ENCODE measurements at places on chromosomes 1 and 21.

GRCh38 chr1:150165622-150166612 lies 16.2 kb downstream of the PLEKHO1 start:
- DNase-seq = peak; percentile 32

DNA sequence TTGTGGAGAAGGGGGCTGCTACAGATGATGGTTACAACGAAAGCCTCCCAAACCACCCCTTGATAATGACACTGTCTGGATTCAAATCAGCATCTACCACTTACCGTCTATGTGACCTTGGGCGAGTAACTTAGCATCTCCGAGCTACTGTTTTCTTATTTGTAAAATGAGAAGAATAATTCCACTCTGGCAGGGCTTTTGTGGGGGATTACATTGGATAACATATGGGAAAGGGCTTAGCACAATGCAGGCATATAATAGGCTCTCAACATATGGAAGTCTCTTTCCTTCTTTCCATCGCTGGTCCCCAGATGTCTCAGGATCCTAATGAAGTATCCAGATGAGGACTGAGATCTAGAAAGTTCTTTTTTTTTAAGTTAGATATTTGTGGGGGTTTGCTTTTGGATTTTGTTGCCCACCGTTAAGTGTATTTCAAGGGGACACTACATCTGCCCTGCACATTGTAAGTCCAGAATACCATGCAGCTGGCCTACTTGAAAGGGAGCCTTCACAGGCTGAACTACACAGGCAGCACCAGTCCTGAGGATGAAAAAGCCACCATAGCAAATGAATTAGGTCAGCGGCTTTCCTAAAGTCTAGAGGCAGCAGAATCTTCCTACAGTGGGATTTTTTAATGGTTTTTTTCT lies 172.2 kb upstream of the IRF2BP2 start:
- DNase-seq = no peak

DNA sequence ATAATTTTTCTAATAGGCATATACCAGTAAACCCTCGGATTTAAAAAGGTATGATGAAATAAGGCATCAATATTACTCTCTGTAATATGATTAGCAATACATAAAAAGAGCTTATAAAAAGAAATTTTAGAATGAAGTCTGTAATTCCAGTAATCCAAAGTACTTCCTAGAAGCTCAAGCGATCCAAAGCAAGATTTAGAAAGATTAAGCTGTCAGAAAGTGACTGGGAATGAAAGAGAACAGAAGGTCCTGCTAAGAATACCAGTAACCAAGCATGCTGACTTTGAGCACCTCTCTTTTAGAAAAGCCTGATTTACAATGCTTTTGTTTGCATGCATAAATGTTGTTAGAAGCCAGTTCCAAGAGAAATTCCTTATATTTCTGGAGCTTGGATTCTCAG lies 125.1 kb downstream of the GIPC2 start:
- no peak for DNase-seq

GRCh38 chr1:77541162-77541545 lies 141.3 kb downstream of the ZZZ3 start:
- no peak for DNase-seq

GRCh38 chr1:115112496-115113375 lies 23.4 kb upstream of the TSPAN2 start:
- peak; percentile 44 for DNase-seq

DNA sequence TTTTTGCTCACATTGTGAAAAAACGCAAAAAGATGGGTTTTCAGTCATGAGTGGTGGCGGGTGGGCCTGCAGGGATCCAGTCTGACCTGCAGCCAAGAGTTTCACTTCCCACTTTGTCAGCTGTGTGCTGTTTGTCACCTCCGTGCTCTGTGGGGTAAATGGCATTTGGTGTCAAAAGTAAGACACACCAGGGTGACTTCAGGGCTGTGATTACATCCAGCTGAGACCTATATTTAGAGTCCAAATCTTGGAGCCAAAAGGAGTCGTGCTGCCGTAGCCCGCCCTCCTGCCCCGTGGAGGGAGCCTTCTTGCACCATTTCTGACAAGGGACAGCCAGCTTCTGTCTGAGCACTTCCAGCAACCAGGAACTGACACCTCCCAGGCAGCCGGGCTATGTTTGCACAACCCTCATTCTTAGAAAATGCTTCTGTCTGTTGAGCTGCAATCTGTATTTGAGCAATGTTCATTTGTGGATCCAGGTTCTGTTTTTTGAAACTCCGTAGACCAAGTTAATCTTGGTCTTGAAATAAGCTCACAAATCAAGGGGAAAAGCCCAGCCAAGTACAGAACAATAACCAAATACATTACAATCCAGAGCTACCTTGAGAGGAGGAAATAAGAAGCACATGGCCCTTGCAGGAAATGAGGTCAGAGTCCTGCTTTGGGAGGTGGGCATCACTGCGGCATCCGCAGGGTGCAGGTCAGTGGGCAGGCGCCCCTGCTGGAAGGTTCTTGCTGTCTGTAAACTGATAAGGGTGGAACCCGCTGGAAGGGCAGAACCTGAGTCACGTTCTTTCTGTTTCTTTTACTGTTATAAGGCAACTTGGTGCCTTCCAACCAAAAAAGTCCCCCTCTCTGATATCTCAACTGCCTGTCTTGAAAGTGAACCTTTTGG lies 14.4 kb downstream of the ABCG1 start:
- peak; percentile 44 for DNase-seq

DNA sequence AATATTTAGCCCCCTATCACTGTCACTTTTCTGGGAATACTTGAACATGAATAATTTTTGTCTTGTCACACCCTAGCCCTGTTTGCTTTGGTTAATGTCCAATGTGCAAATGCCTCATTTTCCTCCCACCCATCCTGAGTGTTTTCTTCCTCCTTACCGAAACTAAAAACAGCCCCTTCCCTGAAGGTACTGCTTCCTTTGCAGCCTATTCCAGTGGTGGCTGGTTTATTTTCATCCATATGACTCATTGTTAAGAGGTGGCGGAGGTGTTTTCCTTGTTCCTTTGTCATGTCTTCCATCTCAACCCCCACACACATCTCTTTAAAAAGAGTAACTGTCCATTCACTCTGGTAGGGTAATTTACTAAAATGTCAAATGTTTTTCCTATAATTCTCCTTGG lies 40.4 kb downstream of the CD55 start:
- DNase-seq = no peak

DNA sequence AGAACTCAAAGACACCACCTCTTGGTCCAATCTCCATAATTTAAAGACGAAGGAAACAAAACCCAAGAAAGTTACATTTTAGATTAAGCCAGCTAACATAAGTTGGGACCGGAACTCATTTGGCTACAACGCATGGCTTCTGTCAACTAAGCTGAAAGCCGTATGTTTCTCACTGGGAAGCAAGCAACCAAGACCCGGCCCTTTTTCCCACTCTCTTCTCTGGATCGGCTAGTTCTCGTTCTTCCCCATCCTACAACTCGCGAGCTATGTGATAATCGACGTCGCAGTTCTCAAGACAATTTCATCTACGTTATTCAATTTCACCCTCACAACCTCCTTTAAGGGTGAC lies 601 bp downstream of the CCT8 start:
- DNase-seq = no peak

DNA sequence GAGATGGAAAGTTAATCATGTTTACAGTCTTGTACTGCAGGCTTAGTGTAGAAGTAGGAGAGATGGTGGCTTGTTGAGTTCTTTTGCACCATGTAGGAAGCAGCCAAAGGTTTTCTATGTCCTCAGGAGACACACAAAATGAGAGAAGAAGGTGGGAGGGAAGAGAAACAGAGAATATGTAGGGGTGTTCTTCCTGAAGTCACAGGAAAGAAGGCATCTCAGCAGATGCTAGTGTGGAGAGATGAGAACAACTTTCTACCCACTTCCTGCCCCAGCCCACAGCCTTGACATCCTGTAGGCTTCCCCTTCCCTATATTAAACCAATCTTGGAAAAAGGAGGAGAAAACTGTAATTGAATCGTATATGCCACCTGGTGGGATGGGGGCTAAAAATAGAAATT lies 217.0 kb downstream of the S1PR1 start:
- no peak for DNase-seq

DNA sequence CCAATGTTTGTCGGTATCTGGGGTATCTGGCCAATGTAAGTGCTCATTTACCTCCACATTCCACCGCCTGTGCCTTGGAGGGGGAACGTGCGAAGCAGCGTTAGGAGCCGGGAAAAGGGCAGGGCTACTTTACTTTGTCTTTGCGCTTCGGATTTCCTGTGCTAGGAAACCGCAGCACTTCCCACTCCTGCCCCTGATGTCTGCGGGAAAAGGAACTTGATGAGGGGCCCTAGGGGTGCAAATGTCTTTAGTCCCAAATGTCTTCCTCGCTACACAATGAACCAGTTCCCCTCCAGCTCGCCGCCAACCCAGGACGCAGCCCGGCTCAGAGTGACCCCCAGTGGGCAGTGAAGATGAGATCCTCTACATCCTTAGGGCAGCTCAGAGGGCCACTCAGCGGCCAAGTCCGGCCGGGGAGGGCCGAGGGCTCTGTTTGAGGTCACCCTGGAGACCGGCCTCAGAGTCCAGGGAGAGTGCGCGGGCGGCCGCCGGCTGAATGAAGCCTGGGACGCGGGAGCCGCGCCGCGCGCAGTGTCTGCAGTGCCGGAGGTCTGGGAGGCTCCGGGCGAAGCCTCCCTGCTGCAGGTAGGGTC lies at the start of gene DYNLT5:
DYNLT5 (plus strand) TSS at position 460 of the 593 bp plus-strand sequence. CDS start 2,200 bp downstream, outside the sequence.
- peak; percentile 27 for DNase-seq

DNA sequence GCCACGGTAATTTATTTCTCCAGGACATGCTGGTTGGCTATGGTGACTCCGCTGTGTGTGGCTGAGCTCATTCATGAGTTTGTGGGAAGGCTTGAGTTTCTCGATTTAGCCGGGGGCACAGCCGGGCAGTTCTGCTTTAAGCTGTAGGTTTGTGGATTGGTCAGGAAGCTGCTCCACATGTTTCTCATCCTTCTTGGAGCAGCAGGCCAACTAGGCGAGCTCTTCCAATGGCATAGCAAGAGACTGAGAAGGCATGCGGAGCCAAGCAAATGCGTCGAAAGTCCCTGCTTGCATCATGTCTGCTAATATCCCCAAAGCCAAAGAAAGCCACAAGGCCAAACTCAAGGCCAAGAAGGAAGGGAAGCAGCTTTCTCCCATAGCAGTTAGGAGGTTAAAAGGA lies 71.6 kb upstream of the GREM2 start:
- DNase-seq = no peak

GRCh38 chr1:105027838-105028471 lies 1278.3 kb downstream of the AMY1C start:
- no peak for DNase-seq

GRCh38 chr1:47592296-47593012 lies 154.6 kb downstream of the FOXD2 start:
- DNase-seq = no peak

GRCh38 chr1:170692866-170693575 lies 29.1 kb downstream of the PRRX1 start:
- DNase-seq = no peak

DNA sequence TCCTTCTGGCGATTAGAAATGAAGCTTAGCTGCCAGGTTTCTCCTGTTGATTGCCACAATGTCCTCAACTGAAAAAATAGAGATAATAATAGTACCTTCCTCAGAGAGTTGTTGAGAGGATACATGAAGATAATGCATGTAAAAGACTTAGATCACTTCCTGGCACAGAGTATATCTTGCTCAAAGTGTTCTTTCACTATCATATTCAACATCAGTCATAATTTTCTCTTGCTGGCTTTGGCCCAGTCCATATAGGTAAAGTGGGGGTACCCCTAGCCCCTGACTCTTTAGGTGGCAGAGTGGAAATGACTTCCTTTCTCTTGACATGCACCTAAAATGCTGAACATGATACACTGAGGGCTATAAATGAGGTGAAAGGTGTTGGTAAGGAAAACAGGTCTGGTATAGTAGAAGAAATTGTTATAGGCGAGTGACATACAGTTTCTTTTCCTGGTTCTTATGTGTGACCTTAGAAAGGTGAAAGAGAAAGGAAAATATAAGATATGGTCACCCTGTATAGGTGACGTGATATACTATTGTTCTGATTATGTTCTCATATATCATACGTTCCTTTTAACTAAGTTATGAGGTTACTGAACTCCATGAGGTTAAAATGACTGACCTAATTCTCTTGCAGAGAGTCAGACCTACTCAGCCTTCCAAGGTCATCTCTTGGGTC lies 209.9 kb upstream of the DEPDC1 start:
- no peak for DNase-seq

DNA sequence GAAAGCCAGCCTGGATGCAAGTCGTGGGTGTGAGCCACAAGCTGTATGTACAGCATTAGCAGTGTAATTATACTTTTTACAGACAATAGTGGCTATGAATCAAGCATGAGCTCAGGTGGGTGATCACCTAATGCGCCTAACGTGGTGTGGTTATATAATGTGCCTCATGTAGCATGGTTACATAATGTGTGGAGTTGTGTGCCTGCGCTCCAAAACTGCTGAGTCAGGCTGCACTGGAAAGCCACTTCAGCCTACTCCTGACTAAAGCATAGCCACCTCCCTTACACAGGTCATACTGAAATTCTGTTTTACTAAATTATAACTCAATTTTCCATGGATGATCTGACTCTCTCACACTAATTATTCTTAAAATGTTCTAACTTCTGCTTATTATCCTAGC lies 69.8 kb downstream of the KCNT2 start:
- no peak for DNase-seq

GRCh38 chr1:159591981-159592380 lies 4.4 kb downstream of the APCS start:
- no peak for DNase-seq
